HS-27A (cell line): ENCODE measurements at places on chromosomes 3 and 15.

GRCh38 chr15:47839233-47839825 is 122.0 kb downstream of the SEMA6D start:
- no peak for DNase-seq

GRCh38 chr15:65048241-65048640 is 3.1 kb downstream of the SLC51B start:
- DNase-seq: no peak

GRCh38 chr3:173732237-173732636 is 334.7 kb downstream of the NLGN1 start:
- no peak for DNase-seq

DNA sequence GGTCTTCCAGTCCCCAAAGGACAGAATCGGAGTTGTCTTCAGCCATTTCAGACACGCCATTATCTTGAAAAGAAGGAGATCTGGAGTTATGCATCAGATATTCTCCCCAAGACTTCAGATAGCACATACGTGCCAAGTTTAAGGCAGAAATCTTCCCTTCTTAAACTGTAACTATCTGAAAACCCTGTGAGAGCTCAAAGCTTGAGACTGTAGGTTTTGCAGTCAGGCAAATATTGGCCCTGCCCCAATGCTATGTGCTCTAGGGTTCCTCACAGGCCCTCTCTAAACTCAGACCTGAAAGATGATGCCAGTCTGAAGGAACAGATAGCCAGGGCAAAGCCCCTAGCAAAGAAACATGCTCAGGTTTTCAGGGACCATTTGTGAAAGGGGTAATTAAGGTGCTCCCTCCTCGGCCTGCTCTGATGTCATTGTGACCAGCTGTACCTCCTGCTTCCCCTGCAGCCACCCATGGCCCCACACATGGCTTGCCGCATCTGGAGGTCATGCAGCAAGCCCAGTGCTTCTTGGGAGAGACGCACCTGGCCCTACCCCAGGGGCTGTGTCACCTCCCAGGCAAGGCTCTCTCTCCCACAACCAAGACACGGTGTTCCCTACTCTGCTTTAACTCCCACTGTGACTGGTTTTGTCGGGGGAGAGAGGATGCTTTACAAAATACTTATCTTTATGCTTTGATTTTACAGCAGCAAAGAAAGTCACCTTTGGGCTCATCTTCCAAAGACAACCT is 53.4 kb upstream of the POMGNT2 start:
- no peak for DNase-seq

- DNase-seq: no peak
Measured at GRCh38 chr3:79027593-79027992, 740.2 kb downstream of the ROBO1 start.

DNA sequence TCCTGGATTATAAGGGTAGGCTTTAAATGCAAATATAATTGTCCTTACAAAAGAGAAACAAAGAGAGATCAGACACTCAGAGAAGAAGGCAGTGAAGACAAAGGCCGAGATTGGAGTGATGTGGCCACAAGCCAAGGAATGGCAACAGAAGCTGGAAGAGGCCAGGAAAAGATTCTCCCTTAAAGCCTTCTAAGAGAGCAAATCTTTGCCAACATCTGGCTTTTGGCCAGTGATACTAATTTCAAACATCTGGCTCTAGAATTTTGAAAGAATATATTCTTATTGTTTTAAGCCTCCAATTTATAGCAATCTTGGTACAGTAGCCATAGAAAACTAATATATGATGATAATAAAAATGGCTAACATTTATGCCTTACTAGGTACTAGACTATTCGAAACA is 615.8 kb upstream of the ZNF385D start:
- DNase-seq: no peak

GRCh38 chr3:4724051-4724629 is 231.0 kb downstream of the ITPR1 start:
- DNase-seq: no peak

DNA sequence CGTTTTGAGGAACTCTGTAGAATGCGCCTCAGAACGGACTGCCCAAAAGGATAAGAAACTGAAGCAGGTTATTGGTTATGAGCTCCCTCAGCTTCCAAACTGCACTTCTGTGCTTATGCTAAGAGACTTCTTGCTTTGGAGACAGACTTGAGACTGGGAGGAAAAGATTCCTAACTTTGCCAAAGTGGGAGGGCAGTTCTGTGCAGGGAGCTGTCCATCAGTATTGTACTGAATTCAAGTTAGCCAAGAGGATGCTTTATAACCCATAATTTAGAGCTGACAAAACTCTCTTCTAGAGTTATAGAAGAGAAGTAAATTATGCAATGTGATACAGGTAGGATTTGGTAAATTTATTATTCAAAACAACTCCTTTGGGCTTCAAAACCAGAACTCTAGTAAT is 519.8 kb upstream of the GBE1 start:
- no peak for DNase-seq

GRCh38 chr15:49328941-49329340 is 94.1 kb upstream of the FGF7 start:
- DNase-seq: no peak

- DNase-seq: no peak
Measured at GRCh38 chr3:70808881-70809280, 496.4 kb upstream of the MDFIC2 start.

DNA sequence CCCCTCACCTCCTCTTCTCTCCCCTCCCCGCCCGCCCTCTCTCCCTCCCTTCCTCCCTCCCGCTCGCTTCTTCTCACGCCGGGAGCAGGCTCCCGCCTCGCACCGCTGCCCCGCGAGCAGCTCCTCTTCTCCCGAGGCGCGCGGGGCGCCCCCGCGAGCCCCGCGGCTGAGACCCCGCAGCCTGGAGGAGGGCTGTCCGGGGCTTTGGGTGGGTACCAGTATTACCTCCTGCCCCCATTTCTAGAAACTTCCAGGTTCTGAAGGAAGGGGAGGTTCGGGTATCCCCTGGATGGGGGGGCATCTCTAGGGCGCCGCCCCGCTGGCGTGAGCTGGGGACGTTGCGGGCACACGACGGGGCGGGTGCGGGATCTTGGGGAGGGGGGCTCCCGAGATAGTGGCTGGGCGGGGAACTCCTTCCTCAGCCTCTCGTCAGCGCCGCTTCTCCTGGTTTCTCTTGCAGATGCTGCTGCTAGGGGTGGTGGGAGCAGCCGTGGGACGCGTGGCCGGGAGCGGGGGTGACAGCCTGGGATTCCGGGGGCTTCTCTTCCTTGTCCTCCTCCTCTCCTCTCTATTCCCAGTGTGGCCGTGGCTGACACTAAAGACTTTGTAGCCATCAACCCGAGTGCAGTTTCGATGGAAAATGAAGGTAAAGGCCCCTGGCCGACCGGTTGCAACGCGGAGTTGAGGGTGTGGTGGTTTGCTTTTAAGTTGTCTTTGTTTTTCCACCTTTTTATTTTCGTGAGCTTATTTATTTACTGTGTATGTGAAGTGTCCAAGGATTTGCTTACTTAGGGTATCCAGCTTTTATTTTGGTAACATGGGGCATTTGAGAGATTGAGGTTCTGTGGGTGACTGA is 474 bp downstream of the ATP2C1 start:
- DNase-seq: no peak

GRCh38 chr3:193946945-193947344 is 189.0 kb upstream of the HES1 start:
- no peak for DNase-seq

DNA sequence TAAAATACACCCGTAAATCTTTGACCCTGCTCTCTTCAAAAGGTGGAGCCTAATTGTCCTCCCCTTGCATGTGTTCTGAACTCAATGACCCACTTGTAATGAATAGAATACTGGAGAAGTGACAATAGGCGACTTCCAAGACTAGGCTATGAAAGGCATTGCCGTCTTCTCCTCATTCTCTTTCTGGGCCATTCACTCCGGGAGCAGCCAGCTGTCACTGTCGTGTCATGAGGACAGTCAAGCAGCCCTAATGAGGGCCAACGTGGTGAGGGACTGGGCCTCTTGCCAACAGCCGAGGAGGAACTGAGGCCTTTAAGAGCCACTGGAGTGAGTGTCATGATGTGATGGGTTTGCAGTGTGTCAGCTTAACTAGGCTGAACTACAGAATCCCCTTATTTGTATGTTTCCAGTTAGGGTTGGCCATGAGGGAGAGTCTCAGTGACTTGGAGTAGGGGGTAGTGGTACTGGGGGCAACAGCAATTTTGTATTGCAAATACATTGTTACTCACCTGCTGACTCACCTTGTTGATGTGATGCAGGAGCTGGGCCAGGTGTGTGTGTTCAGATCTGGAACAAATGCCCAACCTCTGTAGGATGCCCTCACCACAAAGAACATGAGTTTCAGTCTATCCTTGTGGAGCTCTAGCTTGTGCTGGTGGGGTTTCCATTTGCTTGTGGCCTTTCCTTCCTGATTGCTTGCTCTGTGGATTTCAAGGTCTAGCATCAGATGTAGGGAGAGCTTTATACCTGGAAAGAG is 188.5 kb upstream of the PROK2 start:
- DNase-seq: no peak

DNA sequence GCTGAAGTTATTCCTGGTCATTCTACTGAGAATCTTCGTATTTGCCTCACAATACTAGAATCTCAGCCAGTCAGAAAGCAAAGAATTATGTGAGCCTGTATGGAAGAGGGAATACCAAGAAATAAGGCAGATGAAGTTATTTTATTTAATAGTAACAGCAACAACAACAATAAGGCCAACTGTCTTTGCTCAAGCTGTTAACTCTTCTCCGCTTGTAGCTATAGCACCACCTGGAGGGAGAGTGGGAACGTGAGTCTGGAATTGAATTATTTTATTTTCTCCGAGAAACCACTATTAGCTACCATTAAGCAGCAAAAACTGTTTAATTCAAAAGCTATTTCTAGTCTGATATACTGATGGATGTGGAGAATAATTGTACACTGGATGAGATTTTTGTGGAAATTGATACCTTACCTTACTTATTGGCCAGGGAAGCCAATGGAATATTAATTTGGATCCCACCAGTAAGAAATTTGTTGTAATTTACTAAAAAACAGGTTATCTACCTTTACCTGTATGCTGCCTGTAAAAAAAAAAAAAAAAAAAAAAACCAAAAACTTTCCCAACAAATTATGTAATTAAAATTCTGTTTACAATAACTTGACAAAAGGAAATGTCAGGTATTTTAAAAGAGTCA is 50.1 kb downstream of the CALML4 start:
- no peak for DNase-seq

- no peak for DNase-seq
Measured at GRCh38 chr3:58296269-58296668, 9.8 kb upstream of the RPP14 start.

DNA sequence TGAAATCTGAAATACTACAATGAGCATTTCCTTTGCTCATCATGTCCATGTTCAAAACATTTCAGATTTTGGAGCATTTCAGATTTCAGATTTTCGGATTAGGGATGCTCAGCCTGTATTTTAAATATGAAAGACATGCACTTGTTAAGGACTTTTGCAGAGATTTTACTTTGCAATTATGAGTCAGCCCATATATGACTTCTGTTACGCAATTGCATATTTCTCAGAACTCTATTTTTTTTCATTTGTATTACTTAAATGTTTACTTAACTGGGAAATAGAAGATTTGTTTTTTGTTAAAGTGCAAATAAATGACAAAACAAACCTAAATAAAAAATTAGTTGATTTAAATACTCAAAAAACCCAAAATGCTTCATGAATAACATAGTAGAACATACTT is 376.2 kb downstream of the ZBTB20 start:
- no peak for DNase-seq

- DNase-seq: peak; percentile 31
Measured at GRCh38 chr3:98731720-98732285, 31.3 kb upstream of the ST3GAL6 start.

GRCh38 chr3:59821274-59821673 is 771.4 kb upstream of the CFAP20DC start:
- no peak for DNase-seq

DNA sequence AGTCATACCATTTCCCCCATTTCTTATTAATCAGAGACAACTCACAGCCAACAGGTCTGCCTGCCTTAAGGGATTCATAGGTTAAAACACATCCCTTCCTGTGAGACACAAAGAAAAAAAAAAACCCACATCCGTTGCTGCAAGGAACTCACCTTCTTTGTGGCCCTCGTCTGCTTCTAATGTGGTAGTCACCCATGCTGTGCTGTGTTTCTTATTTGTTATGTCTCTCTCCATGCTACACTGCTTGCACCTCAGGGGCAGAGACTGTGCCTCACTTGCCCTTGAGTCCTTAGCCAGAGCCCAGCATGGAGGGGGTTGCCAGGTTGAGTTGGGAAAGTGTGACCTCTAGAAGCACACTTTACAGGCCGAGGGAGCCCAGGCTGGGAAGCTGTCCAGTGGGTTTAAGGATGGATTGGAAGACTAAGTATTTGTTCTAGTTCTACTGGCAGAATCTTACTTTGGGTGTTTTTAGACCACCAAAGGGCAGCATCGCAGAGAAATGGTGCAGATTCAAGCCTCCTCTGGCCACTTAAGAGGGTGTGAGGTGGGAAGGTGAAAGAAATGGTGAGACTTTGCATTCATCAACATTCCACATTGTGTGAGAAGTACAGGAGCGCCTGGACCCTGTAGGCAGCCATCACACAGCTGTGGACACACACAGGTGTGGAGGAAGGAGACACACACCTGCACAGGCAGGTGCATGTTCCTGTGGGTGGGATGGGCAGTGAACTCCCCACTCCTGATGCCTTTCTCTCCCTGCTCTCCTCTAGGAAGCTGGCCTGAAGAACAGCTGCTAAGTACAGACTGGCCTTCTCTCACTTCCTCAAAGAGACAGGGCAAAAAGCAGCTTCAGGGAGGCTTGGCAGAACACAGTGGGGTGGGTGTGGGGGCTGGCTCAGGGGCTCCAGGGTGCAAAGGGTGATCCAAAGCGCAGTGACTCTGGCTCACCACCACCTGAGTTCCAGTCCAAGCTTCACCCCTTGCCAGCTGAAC is 48.8 kb downstream of the GLB1 start:
- no peak for DNase-seq

DNA sequence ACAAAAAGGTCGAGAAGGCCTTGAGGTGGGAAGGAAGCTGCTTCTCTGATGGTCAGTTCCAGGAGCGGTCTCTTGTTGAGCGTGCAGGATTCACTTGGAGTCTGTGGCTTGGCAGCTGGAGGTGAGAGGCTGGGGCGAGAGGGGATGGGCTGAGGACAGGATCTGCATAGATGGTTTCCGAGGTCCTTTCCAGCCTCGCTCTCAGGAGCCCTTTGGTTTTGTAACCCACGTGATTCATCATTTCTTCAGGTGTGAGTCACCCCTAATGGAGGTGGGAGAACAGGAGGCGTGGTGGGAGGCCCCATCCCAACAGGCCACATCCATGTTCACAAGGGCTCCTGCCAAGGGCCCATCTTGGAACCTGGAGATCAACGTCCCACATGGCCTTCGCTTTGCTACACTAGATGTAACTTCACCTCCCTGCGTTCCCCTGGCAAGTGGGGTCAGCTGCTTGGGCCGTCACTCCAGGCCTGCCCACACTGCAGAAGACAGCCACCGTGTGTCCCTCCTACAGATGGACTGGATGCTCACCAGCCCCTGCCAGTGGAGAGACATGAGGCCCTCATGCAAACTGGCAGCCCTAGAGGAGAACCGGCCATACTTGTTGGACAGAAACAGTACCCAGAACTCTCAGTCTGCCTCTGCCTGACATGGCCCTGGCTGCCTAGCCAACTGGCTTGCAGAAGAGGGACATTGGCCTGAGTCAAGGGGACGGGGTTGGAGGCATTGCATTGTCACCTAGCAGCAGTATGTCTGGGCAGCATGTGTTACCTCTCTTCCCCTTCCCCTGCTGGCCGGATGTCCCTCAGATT is 1.6 kb upstream of the PCSK6 start:
- DNase-seq: no peak
